ENCODE measurements at places on chromosomes 3 and 15.

- no peak for DNase-seq
Measured at GRCh38 chr15:69467636-69468035, 15.0 kb downstream of the RPLP1 start.

- no peak for DNase-seq
Measured at GRCh38 chr3:132783152-132783551, 60.9 kb upstream of the NPHP3 start.

GRCh38 chr15:64149893-64150578 is 1.5 kb upstream of the SNX22 start:
- DNase-seq: no peak

DNA sequence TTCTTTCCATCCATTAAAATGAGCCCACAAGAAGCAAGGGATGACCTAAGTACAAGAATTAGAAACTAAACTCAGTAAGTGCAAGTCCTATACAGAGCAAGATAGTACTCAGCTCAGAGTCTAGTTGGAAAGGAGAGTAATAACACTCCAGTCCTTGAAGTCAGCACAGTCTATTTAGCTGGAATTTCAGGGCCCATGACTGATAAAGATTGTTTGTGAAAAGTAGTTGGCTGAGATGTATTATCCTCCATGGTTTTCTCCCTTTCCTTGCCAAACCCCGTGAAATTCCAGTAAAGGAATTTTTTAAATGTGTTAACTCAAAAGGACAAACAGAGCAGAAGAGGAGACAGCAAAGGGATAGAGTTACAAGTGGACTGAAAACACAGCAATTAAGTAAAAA is 127.2 kb upstream of the STT3B start:
- no peak for DNase-seq

All from CD4-positive, alpha-beta T cell treated with Interleukin-4 for 1 hour (primary cell).